ENCODE measurements at places on chromosomes 11 and 22.

DNA sequence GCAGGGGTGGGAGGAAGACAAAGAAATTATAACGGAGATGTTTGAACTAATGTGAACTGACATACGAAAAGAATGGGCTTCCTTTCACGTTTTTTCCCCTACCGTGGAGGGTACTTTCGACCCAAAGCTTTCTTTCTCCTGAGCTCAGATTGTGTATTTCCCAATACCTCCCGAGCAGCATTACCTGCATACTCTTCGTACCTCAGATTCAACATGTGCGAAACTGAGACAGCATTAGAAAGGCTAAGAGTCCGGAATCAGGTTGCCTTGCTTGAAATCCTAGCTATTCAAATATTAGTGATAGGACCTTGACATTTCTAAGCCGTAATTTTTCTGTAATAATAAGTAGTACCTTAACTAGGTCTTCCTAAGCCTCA lies 778 bp upstream of the PAK1 start:
- DNase-seq: no peak

DNA sequence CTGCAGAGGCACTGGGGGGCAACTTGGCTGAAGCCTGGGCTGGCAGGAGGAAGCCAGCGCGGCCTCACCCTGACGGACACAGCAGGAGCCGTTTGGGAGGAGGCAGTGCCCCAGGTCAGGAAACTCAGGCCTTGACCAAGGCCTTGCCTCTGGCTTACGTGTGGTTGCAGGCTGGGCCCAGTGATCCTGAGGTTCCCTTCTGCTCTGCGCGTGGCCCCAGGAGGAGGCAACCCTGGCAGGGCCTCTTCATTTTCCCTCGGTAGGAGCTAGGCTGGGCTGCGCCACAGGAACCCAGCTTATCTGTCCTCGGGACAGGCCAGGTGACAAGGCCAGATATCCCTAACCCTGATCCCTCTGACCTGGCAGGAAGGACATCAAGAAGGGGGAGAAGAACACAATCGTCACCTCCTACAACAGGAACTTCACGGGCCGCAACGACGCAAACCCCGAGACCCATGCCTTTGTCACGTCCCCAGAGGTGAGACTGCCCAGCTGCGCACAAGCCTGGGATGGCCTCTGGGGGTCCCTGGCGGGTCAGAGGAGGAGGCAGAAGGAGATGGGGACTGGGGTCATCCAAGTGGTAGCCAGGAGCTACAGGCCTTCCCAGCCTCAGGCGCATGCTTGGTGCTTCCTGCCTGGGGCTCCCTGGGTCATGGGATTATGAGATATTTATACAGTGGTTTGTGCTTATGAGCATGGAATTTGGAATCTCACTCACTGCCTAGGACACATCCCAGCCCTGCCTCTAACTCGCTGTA lies 20.6 kb downstream of the POLR3H start:
- peak; percentile 63 for DNase-seq

DNA sequence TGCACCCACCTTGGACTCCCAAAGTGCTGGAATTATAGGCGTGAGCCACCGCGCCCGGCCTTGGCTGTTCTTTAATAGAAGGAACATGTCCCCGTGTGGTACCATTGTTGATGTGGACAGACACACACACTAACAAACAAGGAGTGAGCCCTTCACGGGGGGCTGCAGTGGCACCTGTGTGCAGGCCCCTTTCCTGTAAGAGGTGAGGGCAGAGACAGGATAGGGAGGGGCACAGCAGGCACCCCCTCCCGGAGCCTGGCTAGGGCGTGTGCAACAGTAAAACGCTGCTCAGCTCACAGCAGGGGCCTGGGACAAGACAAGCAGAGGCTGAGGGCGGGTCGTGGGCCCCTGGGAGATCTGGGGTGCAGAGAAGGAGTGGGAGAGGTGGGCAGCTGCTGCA lies 37.8 kb downstream of the GRIK4 start:
- DNase-seq: no peak

GRCh38 chr11:23263466-23263865 lies 403.2 kb upstream of the CCDC179 start:
- no peak for DNase-seq

GRCh38 chr11:62976109-62976508 lies 8.7 kb downstream of the SLC22A6 start:
- no peak for DNase-seq

DNA sequence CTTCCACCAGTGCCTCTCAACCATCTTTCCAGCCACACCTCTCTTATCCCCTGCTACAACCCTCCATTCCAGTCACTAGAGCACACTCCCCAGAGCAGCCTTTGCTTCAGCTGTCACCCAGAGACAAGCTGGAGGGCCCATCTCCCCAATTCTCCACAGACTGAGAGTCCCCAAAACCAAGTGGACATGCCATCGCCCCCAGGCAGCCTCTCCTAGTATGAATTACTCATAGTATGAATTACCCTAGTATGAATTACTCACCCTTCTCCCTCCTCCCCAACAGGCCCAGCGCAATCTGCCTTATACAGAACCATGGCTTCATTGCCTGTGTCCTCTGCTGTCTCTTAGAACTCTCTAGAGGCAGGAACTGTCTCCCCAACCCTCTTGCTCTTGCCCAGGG lies 24.8 kb downstream of the MYH9 start:
- DNase-seq: no peak

DNA sequence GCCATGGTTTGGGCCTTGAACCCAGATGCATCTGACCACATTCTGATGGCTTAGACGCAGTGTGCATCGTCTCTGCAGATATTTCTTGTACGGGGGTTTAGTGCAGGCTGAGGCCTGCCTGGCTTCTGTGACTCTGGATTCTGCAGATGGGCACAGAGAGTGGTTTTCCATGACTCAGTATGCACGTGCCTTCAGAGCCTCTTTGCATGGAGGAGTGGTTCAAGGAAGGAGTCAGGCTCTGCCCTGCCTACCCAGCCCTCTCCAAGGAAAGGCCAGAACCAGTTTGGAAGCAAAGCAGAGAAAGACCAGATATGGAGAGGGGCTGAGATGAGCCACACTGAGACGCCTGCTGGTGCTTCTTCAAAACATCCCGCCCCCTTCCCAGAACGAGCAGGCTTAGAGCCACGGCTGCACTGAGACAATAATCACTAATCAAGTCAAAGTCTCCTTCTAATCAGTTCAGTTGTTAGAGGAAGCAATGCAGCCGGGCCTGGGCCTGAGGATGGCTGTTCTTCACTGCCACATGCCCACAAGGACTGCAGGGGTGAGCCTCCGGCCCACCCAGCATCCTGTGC lies 308.9 kb downstream of the NXPE2 start:
- DNase-seq: no peak

GRCh38 chr11:11334607-11335006 lies 18.4 kb downstream of the CSNK2A3 start:
- DNase-seq: no peak

DNA sequence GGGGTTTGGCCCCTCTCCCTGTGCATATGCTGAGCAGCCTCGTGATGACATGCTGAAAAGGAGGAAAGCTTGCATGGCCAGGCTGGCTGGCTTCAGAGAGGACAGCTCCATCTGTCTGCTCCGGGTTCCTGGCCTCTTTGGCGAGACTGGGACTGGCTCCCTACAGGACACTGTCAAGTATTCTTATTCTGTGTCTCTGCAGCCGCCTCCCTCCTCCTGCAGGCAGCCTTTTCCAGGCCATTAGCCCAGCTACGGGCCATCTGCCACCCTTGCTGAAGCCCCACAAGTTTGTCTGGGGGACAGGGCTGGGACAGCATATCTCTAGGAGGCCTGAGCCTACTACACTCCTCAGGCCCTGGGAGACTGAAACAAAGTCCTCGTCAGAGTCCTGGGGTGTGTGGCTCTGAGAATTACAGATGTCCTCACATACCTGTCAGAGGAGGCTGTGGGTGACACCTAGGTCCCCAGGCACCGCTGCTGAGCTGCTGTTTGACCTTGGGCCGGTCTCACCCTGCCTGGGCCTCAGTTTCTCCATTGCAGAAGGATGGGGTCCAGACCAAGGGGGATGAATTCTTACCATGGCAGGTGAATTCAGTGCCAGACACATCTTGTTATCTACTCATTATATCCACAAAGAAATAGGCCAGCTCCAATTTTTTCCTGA lies 11.0 kb downstream of the MRGPRG start:
- peak; percentile 12 for DNase-seq

DNA sequence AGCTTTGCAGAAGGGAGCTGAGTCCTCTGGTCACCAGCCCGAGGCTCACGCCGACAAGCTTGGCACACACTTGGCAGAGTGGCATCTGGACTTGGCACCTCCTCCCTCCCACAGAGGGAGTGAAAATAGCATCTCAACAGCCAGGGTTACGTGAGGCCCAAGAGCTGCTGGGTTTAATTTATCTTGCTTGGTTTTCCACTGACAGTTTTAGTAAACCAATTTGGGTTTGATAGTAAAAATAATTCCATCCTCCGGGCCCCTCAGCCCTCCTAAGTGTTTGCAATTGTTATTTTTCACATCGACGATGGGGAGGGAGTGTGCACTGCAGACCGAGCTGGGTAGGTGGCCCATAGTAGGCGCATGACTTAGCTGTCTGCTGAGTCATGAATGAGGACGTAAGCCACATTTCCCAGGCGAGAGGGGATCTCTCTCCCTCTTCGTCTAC lies 107.6 kb upstream of the ASPHD2 start:
- DNase-seq: peak; percentile 76

- DNase-seq: peak; percentile 58
Observed at GRCh38 chr11:31106968-31107576, 262.5 kb downstream of the DCDC1 start.

GRCh38 chr11:106763501-106763900 lies 254.8 kb downstream of the GUCY1A2 start:
- DNase-seq: no peak

- DNase-seq: no peak
Observed at GRCh38 chr22:42949159-42949558, 65.8 kb downstream of the PACSIN2 start.

DNA sequence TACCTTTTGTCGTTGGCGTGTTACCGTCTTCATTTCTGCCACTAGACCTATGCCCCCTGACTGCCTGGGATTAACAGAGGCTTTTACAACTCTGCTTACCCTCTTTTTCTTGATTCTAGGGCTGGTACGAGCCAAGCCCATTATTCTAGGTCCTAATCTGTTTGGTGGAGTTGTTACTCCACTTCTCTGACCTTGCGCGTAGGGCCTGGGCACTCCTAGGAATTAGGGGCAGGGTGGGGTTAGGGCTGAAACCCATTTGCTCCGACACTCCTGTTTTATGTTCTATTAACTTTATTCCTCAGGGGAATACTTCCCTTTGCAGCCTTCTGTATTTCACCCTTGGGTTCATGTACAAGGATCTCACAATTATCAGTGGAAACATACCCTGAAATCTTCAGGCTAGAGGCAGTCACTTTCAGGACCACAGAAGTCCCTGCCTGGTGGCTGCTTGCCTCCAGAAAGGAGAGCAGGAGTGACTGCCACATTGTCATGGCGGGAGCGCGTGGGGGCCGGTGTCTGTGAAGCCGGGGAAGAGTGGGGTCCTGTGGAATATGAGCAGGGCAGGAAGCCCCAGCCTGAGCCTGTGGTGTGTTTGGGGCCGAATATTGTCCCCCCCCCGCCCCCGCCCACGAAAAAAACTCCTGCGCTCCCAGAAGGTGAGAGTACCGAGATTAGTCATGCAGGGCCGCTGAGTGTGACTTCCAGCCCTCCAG lies 731 bp upstream of the SLC37A2 start:
- DNase-seq: no peak

DNA sequence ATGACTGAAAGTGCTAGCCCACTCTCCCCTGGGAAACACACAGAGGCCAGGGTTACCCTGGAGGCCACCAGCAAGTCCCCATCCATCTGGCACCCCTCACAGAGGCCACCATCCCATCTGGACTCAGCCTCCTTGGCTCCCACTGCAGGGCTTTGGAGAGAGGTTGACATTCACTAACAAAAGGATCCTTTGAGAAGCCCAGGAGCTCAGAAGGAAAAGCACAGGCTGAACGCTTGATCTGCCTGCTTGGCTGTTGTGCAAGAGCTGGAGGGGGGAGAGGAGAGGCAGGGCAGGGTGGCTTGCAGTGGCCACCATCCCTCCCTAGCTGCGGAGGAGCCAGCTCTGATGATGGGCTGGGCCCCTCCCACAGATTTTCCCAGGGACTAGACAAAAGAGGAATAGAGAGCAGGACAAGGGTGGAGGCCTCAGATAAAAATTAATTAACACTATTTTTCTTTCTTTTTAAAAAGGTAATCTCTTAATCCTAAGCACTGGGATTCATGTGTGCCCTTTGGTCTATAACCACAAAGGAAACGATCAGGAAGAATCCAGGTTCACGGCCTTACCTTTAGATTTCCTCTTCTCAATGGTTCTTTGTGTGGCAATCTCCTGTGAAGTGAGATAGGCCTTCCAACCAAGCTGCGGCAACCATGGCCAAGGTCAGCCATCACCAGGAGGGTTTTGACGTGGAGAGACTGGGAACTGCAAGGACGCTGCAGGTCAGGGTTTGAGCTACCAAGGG lies 154.7 kb downstream of the BARX2 start:
- no peak for DNase-seq

DNA sequence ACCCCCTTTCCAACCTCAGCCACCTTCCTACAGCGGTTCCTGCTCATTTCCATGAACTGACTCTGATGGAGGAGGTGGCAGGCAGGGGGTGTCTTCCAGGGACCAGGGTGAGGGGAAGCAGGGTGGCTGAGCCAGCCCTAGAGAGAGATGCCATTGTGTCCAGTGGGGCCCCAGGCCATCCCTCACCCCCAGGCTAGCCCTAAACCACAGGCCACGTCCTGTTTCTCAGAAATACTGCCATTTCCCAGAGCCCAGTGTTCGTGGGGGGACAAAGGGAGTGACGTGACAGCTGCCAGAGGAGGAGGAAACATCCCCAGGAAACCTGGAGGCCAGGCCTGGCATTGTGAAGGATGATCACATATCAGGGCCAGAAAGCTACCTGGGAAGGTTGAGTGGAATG lies 39.5 kb downstream of the CHRDL2 start:
- no peak for DNase-seq

DNA sequence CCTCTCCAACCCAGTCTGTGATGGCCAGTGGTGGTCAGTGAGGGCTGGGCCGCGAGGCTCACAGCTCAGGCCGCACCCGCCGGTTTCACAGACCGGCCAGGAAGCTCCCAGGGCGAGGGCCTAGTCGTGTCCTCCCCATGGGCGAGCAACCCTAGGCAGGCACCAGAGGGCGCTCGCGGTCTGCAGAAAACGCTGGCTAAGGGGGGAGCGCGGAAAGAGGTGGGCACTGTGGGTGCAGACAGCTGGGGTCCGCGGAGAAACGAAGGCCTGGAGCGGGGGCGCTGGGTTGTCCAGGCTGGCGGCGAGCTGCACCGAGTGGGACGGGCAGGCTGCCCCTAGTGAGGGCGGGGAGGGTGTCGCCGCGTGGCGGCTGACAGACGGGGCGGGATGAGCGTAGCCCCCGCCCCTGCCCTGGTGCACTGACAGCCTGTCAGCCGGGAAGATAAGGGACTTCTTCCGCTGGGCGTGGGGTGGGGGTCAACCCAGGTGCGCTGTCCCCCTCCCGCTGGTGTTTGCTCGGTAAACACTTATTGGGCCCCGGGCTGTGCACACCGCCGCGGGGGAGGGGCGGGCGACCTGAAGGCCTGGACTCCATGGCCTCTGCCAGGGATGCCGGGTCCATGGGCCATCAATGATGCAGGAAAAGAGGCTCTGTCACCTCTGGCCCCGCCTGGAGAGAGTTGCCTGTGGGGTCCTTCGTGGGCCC lies 7.5 kb downstream of the GP1BB start:
- peak; percentile 92 for DNase-seq

All from left ventricle myocardium superior (tissue), 1 donor.